ENCODE measurements at places on chromosomes 7 and 10.

- DNase-seq, result no peak
Measured at GRCh38 chr7:47609803-47610452, 28.0 kb upstream of the TNS3 start.

DNA sequence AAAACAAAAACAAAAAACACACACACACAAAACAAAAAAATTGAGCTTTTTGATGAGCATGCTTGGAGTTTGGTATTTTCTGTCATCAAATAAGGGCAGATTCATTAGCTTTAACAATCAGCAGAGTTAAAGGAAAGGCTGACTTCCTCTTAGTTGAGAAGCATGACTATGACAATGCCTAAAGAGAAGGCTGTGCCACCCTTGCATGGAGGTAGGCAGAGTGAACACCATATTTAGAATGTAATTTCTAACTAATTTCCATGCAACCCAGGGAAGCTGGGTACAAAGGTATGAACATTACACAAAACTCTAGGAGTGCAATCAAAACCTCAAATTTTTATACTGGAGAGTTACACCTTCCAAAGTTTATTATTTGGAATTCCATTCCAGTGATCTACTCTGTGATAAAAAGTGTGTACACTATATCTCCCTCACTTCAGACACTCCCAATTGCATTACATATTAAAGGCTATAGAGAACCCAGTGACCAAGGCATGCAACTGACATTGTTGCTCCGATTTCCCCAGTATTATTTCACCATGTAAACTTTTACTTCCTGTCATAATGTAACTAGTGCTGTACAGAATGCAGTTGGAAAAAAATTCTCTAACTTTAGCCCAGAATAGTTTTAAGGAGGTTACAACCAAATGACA lies 9.4 kb upstream of the CYCS start:
- no peak for DNase-seq

DNA sequence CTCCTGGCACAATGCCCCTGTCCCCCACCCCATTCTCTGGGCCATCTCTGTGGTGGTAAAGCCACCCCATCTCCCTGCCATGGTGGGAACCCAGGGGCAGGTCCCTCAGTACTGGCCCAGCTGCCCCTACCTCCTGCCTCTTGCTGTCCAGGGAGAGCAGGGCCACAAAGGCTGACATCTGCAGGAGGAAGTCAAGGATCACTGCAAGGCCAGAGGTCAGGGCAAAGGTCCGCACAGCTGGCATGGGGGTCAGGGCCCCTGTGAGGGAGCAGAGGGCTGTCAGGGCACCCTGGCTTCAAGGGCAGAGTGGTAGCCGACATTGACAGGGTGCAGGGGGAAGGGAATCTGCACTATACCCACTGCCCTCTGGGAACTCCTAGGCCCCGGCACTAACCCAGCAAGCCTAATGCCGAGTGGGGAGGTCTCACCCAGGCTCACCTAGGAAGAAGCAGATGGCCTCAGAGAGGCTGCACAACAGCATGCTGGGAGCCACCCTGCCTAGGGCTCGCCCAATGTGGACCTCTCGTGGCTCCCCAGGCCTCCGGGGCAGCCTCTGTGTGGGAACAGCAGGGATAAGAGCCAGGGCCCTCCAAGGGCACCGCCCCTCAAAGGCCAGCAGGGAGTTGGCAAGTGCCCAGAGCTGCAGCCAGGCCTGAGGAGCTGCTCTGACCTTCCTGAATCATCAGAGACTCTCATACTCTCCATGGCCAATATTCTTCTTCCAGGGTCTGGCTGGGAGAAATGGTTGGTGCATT lies 7.7 kb downstream of the NPC1L1 start:
- no peak for DNase-seq

DNA sequence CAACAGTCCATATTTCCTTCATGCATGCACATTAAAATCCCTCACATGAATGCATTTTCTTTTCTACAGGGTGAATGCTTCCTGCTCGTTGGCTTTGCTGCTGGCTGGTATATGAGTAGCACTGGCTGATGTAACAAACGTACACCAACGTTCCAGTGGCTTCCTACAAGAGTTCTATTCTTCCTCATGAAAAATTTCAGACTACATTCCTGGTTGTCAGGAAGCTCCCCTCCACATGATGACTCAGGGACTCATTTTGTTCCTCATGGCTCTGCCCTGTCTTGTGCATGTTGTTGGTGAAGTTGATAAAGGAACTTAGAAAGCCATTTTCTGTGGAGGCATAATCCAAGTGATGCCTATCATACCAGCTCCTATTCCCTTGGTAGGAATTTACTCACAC lies 470.7 kb upstream of the KLF6 start:
- DNase-seq, result no peak

GRCh38 chr10:68561865-68562649 lies 1.9 kb downstream of the TET1 start:
- no peak for DNase-seq

DNA sequence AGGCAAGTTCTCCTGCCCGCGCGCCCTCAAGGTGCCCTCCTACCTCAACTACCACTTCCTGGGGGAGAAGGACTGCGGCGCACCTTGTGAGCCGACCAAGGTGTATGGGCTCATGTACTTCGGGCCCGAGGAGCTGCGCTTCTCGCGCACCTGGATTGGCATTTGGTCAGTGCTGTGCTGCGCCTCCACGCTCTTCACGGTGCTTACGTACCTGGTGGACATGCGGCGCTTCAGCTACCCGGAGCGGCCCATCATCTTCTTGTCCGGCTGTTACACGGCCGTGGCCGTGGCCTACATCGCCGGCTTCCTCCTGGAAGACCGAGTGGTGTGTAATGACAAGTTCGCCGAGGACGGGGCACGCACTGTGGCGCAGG lies 1.4 kb downstream of the FZD1 start:
- DNase-seq, result no peak

DNA sequence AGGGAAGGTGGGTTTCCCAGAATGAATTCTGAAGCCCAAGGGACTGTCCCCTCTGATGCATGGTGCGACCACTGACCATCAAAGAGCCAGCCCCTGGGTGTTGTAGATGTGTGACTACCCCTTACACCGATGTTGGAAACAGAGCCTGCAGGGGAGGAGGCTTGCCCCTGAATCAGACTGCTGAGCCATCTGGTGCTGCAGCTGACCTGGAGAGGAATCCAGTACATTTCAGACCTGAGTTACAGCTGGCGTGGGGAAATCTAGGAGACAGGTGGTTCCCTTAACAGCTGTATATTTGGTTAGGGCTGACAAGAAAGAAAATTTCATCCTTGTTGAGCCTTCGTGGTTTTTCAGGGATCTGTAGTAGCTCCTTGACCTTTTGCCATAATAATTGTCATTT lies 195.5 kb downstream of the CELF2 start:
- DNase-seq, result no peak
